LHCN-M2 (cell line): ENCODE measurements at places on chromosomes 5 and 9.

DNA sequence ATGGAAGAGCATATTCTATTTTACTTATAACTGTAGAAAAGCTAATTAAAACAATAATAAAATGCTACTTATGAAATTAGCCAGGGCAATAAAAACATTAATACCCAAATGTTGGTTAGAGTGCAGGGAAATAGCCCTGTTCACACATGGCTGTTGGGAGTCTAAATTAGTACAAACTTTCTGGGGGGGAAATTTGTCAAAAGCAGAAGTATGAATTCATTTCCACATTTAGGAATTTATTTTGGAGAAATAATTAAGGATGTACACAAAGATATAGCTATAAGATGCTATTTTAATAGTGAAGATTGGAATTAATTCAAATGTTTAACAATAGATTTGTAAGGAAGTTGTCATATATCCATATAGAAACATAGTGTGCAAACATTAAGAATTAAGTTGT lies 190.5 kb downstream of the SEC61B start:
- DNase-seq, result no peak

- peak; percentile 26 for DNase-seq
Observed at GRCh38 chr5:140549237-140550144, 2.0 kb downstream of the EIF4EBP3 start.

DNA sequence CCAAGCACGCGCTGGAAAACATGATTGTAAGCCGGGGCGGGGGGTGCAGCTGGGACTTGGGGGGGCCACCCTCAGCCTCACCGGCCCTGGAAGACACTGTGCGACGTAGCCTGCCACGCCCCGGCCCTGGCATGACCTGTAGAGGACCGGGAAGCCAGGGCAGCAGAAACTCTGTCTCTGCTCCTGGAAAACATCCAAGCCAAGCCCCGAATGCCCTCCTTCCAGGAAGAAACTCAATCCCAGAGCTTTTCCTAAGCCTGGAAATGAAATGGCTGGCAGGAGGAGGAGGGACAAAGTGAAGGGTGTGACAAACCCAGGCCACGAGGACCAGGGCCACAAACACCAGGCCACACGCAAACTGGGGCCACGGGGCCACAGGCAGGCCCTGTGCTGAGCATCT lies 55.4 kb downstream of the KCNT1 start:
- DNase-seq, result no peak

DNA sequence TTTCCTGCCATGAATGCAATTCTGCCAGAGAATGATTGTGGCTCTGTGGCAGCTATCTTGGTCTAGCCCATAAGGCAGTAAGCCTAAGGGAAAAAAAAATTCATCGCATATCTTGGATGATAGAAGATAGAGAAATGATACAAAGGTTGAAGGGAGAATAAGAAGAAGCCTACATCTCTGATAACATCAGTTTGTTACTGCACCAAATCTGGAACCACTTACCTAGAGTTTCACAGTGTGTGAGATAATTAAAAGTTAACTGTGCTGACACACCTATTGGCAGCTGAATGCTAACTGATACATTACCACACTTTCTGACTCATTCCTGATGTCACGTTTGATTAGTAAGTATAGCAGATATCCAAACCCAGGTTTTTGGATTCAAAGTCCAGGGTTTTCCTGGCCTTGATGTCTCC lies 91.6 kb upstream of the TAF11L2 start:
- DNase-seq, result no peak

DNA sequence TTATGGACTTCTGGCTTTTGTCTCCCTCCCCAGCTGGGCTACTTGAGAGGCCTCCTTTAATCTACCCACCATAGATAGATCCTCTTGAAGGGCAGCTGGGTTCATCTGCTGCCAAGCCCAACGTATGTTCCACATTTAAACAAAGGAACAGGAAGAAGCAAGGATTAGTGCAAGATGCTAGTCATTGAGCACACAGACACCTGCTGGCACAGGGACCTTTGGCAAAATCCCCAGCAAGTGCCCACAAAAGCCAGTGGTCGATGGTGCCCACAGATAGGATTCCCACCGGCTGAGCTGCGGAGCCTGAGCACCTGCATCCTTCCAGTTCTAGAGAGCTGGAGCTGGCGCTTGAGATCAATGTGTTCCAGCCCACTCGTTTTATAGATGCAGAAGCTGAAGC lies 57.7 kb upstream of the SHB start:
- peak; percentile 4 for DNase-seq
